ENCODE measurements at places on chromosomes 3 and 15.

GRCh38 chr3:19025441-19025840 is 122.9 kb upstream of the KCNH8 start:
- H3K36me3 ChIP-seq = no peaks in the 10 kb centered on the region
- H3K4me3 ChIP-seq = no peak overlapping the region
- H3K27ac ChIP-seq = no peak overlapping the region

GRCh38 chr3:148451969-148452368 is 245.7 kb upstream of the AGTR1 start:
- no peak for DNase-seq
- H3K27ac ChIP-seq = no peak overlapping the region
- H3K27me3 ChIP-seq = no peaks in the 10 kb centered on the region
- H3K36me3 ChIP-seq = no peaks in the 10 kb centered on the region

GRCh38 chr15:82714016-82714415 is 4.3 kb upstream of the AP3B2 start:
- no peaks in the 10 kb centered on the region for H3K36me3 ChIP-seq
- H3K4me1 ChIP-seq = peaks cover under 1% of the 10 kb centered on the region
- H3K27me3 ChIP-seq = peaks cover 2% of the 10 kb centered on the region
- DNase-seq = no peak
- no peak overlapping the region for H3K4me3 ChIP-seq

DNA sequence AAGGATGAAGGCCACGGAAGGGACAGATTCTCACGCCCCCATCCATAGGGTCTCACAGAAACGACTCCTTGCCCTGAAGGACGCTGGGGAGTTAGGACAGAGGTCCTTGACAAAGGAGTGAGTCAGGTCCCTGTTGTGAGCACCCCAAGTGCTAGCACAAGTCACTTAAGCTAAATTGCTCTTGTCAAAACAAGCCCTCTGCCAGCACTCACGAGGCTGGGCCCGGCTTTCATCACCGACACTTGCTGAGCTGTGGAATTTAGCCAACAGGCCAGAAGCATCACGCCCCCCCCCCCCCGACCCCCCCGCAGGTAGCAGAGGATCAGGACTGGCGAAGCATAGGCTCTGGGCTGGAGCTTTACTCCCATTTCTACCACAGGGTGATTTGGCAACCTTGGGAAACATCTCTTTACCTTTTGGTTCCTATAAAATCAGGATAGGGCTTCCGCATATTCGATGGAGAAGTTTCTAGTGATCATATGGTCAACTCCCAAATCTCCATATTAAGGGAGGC is 75.4 kb downstream of the ADCY5 start:
- no peaks in the 10 kb centered on the region for H3K4me1 ChIP-seq
- DNase-seq = no peak
- H3K4me3 ChIP-seq = no peak overlapping the region
- no peaks in the 10 kb centered on the region for H3K27me3 ChIP-seq

GRCh38 chr3:71006810-71007785 is 576.4 kb downstream of the FOXP1 start:
- no peaks in the 10 kb centered on the region for H3K27me3 ChIP-seq
- peaks cover 20% of the 10 kb centered on the region for H3K4me1 ChIP-seq
- no peak overlapping the region for H3K4me3 ChIP-seq
- peak; percentile 45 for DNase-seq
- H3K36me3 ChIP-seq = no peaks in the 10 kb centered on the region
- peak overlapping the region; percentile 74 for H3K27ac ChIP-seq

DNA sequence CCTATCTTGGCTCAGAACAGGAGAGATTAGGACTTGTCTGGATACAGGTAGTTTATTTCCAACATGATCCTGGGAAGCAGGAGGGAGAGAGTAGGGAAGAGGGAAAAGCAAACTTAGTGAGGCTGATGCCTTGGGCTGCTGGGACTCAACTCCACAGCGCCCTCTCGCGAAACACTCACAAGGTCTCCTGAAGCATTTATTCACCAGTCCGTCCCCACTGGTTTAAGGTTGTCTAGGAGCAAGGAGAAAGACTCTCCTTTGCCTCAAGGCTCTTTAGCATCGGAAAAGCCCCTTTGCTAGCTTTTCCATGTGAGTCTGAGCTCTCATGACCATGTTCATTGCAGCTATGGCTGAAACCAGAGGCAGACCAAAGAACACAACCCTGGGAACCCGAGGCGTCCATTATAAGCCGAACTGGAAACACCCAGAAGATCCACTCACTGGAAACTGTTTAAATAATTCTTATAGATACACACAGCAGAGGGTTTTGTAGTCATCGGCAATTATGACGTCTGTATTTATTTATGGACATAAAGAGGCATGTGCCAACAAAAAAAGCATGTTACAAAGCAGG is 244.5 kb downstream of the CD47 start:
- DNase-seq = no peak
- H3K27ac ChIP-seq = no peak overlapping the region
- no peaks in the 10 kb centered on the region for H3K27me3 ChIP-seq

GRCh38 chr3:217948-218347 is 21.4 kb downstream of the CHL1 start:
- H3K27me3 ChIP-seq = no peaks in the 10 kb centered on the region
- H3K4me3 ChIP-seq = no peak overlapping the region

- no peaks in the 10 kb centered on the region for H3K27me3 ChIP-seq
- no peak overlapping the region for H3K4me3 ChIP-seq
- no peak overlapping the region for H3K27ac ChIP-seq
- H3K36me3 ChIP-seq = no peaks in the 10 kb centered on the region
Measured at GRCh38 chr3:194070220-194070633, 65.7 kb upstream of the HES1 start.

GRCh38 chr3:58178528-58179234 is 32.1 kb downstream of the DNASE1L3 start:
- no peak for DNase-seq
- H3K4me3 ChIP-seq = no peak overlapping the region
- H3K36me3 ChIP-seq = no peaks in the 10 kb centered on the region

GRCh38 chr15:56804279-56804678 is 71.0 kb upstream of the ZNF280D start:
- no peaks in the 10 kb centered on the region for H3K27me3 ChIP-seq
- no peak overlapping the region for H3K27ac ChIP-seq
- no peak for DNase-seq

DNA sequence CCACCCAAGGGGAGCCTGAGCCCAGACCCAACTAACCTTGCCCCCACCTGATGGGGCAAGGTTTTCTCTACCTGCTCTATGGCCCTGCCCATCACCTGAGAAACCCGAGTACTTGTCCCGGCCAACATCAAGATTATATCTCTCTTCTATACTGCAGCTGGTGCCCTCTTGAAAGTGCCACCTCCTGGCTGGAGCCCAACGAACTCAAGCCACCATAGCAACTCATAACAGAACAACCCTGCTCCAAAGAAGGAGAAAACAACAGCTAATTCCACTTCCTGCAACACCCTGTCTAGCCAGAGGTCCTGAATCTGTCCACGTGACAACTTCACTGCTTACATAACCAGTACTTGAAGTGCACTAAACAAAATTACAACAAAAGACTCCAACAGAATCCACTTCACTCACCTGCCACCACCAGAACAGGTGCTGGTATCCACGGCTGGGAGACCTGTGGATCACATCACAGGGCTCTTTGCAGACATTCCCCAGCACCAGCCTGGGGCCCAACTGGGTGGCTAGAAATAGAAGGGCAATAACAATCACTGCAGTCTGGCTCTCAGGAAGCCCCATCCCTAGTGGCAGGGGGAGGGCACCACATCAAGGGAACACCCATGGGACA is 49.2 kb downstream of the PIERCE2 start:
- H3K27me3 ChIP-seq = no peaks in the 10 kb centered on the region
- DNase-seq = no peak
- H3K36me3 ChIP-seq = no peaks in the 10 kb centered on the region

- peak; percentile 53 for DNase-seq
- H3K36me3 ChIP-seq = peaks cover 14% of the 10 kb centered on the region
- H3K4me3 ChIP-seq = peak overlapping the region; percentile 71
- peaks cover 12% of the 10 kb centered on the region for H3K4me1 ChIP-seq
- no peaks in the 10 kb centered on the region for H3K27me3 ChIP-seq
- H3K27ac ChIP-seq = peak overlapping the region; percentile 78
Measured at GRCh38 chr15:40762919-40763800, 708 bp upstream of the GCHFR start.

- H3K36me3 ChIP-seq = no peaks in the 10 kb centered on the region
- H3K27me3 ChIP-seq = no peaks in the 10 kb centered on the region
- H3K4me3 ChIP-seq = no peak overlapping the region
- DNase-seq = no peak
Measured at GRCh38 chr3:80533553-80533952, 765.8 kb upstream of the ROBO1 start.

DNA sequence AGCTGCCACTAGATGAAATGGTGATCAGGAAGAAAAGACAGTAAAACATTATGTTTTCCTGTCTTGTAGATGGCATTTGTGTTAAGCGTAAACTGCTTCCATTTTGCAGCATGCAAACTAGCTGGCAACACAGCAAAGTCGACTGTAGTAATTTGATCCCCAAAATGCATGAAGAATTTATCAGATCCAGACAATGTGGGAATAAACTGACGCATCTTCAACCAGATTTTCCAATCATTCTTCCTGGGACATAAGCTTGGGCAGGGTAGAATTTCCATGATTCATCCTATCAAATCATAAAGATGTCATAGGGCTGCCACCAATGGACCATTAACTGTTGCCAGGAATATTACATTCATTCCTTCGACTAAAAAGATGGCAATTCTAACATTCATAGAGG is 260.3 kb downstream of the ERC2 start:
- H3K4me3 ChIP-seq = no peak overlapping the region
- H3K27me3 ChIP-seq = no peaks in the 10 kb centered on the region
- H3K27ac ChIP-seq = no peak overlapping the region
- no peak for DNase-seq
- H3K36me3 ChIP-seq = no peaks in the 10 kb centered on the region

- H3K4me1 ChIP-seq = peaks cover 23% of the 10 kb centered on the region
- H3K27me3 ChIP-seq = no peaks in the 10 kb centered on the region
- no peak overlapping the region for H3K27ac ChIP-seq
Measured at GRCh38 chr3:52890735-52891134, 6.6 kb downstream of the STIMATE start.

Measured in naive thymus-derived CD4-positive, alpha-beta T cell (primary cell).